H9 (cell line): ENCODE measurements at places on chromosomes 3 and 15. TPM values are rescaled to one million over a fixed set of nuclear protein-coding genes. Genes with fewer than 3 reads are reported as not detected.
A peak's percentile ranks its signal among the peaks of the same experiment; 100 is the strongest.

GRCh38 chr15:48759921-48760320 lies 50.9 kb downstream of the CEP152 start:
- DNase-seq, result no peak
- H3K36me3 ChIP-seq, result peaks cover 11% of the 10 kb centered on the region
- no peak overlapping the region for H3K27ac ChIP-seq
- no peak overlapping the region for H3K4me3 ChIP-seq

DNA sequence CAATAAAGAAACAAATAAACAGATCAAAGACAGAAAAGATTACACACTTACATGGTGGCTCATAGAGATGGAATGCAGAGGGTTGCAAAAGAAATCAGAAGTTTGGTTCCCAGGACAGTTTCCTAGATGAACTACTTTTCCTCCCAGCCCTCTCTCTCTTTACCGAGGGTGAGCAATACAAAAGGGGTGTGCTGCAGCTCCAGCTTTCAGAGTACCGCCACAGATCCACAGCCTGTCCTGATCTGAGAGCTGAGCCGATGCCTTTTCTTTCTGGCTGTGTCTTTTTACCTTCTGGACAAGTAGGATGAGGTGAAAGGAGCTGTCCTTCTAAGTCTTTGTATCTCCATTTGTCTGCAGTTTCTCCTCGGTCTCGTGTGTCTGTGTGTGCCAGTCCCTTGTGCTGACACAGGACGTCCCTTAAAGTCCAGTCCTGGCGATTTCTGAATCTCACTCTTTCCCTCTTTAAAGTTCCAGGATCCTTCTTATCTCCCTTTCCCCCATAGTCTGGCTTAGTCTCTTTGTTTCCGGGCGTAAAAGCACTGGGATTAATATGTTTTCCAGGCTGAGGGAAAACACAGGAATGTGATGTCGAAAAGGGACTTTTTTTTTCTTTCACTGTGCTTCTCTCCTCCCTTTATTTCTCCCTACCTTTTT lies 540 bp downstream of the CCDC80 start:
- no peaks in the 10 kb centered on the region for H3K36me3 ChIP-seq
- no peak overlapping the region for H3K27ac ChIP-seq
- no peak for DNase-seq

DNA sequence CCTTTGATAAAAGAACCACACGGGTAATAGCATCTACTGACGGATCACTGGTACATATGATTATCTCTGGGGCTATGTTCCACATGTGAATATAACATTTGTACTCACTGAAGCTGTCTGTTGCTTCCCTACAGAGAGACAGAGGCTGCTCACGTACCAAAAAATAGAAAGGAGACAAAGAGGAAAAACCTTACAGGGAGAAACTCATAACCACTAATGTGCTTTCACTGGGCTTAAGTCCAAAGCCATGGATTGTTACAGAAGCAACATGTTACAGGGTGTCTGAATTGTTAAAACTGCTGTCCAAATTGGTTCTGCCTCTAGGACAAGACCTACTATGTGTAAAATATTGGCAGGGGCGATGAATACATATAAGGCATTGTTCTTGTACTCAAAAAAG lies 311.9 kb downstream of the FOXP1 start:
- H3K4me1 ChIP-seq, result no peaks in the 10 kb centered on the region
- DNase-seq, result no peak
- H3K4me3 ChIP-seq, result no peak overlapping the region
- H3K27me3 ChIP-seq, result no peaks in the 10 kb centered on the region
- H3K27ac ChIP-seq, result no peak overlapping the region
- H3K36me3 ChIP-seq, result peaks cover 6% of the 10 kb centered on the region

DNA sequence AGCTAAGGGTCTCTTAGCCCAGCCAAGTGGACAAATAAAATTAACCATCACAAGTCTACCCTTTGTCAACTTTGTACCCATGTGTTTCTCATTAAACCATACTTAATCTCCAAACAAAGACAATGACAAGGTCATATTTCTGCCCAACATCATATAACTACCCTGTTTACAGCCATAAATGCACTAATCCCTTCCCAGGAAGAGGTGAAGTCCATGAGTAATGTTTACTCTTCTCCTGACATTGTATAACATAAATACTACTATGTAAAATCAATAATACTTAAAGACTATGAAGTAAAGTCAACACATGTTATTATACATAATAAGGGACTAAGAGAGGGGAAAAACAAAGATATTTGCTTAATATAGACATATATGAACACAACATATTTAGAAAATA lies 38.5 kb upstream of the FAN1 start:
- H3K4me3 ChIP-seq, result no peak overlapping the region
- H3K27me3 ChIP-seq, result no peaks in the 10 kb centered on the region
- H3K36me3 ChIP-seq, result no peaks in the 10 kb centered on the region
- H3K4me1 ChIP-seq, result no peaks in the 10 kb centered on the region

GRCh38 chr3:51343918-51344687 lies 41.0 kb upstream of the MANF start:
- DNase-seq, result peak; percentile 12
- peaks cover 22% of the 10 kb centered on the region for H3K36me3 ChIP-seq
- peaks cover 11% of the 10 kb centered on the region; the same call in 1 of the 2 replicates for H3K4me1 ChIP-seq

GRCh38 chr3:187185759-187186158 lies 11.5 kb upstream of the RTP1 start:
- peak overlapping the region; percentile 51 for H3K4me3 ChIP-seq
- H3K27ac ChIP-seq, result peak overlapping the region; percentile 96
- DNase-seq, result peak; percentile 92
- H3K36me3 ChIP-seq, result peaks cover 8% of the 10 kb centered on the region
- no peaks in the 10 kb centered on the region for H3K27me3 ChIP-seq
- peaks cover 20% of the 10 kb centered on the region for H3K4me1 ChIP-seq

DNA sequence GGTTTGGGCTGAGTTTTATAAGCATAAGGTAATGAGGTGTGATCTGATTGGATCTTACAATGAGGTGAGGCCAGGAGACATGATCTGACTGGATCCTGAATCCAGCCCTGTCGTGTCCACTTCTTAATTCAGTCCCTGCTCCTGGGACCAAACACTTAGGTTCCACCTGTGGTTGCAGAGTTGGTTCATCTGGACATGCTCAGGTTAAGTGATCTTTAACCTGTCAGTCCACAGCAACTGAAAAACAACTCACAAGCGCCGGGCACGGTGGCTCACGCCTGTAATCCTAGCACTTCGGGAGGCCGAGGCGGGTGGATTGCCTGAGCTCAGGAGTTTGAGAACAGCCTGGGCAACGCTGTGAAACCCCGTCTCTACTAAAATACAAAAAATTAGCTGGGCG lies 679.3 kb upstream of the ALCAM start:
- no peak for DNase-seq
- no peak overlapping the region for H3K27ac ChIP-seq
- H3K27me3 ChIP-seq, result no peaks in the 10 kb centered on the region
- H3K4me3 ChIP-seq, result no peak overlapping the region

- peaks cover 7% of the 10 kb centered on the region; the same call in 1 of the 2 replicates for H3K4me1 ChIP-seq
- DNase-seq, result no peak
- no peak overlapping the region for H3K27ac ChIP-seq
- no peaks in the 10 kb centered on the region; the same call in 1 of the 2 replicates for H3K36me3 ChIP-seq
These were observed 56.5 kb downstream of the RAB7A start for GRCh38 chr3:128782282-128783146.

GRCh38 chr15:68435966-68436365 lies 4.0 kb upstream of the ITGA11 start:
- H3K36me3 ChIP-seq, result no peaks in the 10 kb centered on the region
- peak; percentile 8 for DNase-seq
- no peak overlapping the region for H3K4me3 ChIP-seq
- H3K4me1 ChIP-seq, result no peaks in the 10 kb centered on the region
- H3K27ac ChIP-seq, result no peak overlapping the region
- peaks cover 19% of the 10 kb centered on the region; the same call in 1 of the 2 replicates for H3K27me3 ChIP-seq

DNA sequence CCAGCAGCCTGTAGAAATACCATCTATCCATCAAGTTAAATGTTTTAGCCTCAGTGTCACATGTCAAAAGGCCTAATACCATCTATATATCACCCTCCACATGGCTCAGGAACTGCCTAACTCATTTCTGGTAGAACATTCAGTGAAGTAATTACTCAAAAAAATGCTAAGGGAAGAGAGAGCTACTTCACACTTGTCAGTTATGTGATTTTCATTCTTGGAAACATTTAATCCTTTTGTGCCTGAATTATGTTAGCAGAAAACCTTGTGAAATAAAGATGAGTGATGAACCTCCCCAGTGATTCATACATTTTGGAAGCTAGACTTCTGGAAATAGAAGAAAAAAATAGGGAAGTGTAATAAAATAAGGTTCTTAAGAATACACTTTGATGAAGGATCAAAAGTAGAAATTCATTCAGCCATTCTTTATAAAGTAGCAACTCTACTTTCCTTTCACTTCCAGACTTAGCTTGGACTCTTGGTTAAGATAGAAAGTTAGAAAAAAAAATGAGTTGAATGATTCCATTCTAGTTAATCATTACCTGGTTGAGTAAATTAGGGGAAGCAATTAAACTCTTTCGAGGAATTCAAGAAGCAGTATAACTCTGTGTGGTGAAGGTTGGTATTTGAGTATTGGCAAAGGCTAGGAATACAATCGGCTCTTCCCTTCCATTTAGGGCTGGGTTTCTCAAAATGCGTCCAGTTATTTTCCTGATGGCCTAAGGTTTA lies 3.6 kb downstream of the OTOL1 start:
- no peaks in the 10 kb centered on the region for H3K27me3 ChIP-seq
- no peaks in the 10 kb centered on the region for H3K36me3 ChIP-seq
- no peak overlapping the region for H3K4me3 ChIP-seq
- H3K27ac ChIP-seq, result no peak overlapping the region

GRCh38 chr3:55364421-55364820 lies 122.7 kb downstream of the WNT5A start:
- DNase-seq, result no peak
- H3K4me3 ChIP-seq, result no peak overlapping the region

GRCh38 chr15:42730135-42730534 lies 6.8 kb downstream of the CDAN1 start:
- H3K4me3 ChIP-seq, result no peak overlapping the region
- H3K4me1 ChIP-seq, result no peaks in the 10 kb centered on the region
- H3K27ac ChIP-seq, result no peak overlapping the region
- peaks cover 34% of the 10 kb centered on the region for H3K36me3 ChIP-seq

DNA sequence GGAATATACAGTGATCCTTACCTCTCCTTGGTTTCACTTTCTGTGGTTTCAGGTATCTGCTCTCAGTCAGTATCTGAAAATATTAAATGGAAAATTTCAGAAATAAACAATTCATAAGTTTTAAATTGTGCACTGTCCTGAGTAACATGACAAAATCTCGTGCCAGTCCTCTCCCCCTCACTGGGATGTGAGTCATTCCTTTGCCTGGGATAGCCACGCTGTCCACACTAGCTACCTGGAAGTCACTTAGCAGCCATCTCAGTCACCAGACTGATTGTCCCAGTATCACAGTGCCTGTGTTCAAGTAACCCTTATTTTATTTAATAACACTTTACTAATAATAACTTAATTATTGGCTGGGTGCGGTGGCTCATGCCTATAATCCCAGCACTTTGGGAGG lies 15.3 kb upstream of the KLHL25 start:
- no peaks in the 10 kb centered on the region for H3K27me3 ChIP-seq
- H3K4me3 ChIP-seq, result no peak overlapping the region
- no peak overlapping the region for H3K27ac ChIP-seq
- no peak for DNase-seq

DNA sequence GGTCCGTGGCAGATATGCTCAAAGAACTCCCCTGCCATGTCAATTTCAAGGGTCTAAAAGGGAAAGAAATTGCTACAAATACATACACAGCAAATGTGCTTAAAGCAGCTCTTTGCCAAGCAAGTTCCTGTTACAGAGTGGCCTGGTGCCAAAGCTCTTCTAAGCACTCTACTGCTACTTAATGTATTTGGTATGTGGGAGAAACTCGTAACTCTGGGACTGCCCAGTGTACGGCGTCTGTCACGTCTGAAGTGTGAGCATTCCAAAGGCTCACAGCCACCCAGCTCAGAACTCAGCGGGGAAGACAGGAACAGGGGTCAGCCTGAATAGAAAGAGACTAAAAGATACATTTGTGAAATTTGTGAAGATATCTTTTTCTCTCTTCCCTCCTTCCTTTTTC lies 54.6 kb downstream of the RBMS3 start:
- no peaks in the 10 kb centered on the region for H3K27me3 ChIP-seq
- H3K36me3 ChIP-seq, result no peaks in the 10 kb centered on the region

DNA sequence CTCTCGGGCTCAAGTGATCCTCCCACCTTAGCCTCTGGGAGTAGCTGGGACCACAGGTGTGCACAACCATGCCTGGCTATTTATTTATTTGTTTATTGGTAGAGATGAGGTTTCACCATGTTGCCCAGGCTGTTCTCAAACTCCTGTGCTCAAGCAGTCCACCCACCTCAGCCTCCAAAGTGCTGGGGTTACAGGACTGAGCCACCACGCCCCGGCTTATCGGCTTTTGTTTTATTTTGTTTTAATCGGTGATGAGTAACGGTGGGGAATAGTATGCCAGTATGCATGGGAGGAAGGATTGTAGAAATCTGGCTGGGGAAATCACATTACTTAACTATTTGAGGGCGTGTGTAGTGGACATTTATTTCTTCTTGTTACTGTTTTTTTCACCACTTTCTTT lies 451.0 kb upstream of the GOLIM4 start:
- no peaks in the 10 kb centered on the region for H3K27me3 ChIP-seq
- no peak overlapping the region for H3K27ac ChIP-seq
- H3K4me1 ChIP-seq, result peaks cover 6% of the 10 kb centered on the region
- DNase-seq, result no peak
- H3K4me3 ChIP-seq, result no peak overlapping the region
- peaks cover 4% of the 10 kb centered on the region; the same call in 1 of the 2 replicates for H3K36me3 ChIP-seq

DNA sequence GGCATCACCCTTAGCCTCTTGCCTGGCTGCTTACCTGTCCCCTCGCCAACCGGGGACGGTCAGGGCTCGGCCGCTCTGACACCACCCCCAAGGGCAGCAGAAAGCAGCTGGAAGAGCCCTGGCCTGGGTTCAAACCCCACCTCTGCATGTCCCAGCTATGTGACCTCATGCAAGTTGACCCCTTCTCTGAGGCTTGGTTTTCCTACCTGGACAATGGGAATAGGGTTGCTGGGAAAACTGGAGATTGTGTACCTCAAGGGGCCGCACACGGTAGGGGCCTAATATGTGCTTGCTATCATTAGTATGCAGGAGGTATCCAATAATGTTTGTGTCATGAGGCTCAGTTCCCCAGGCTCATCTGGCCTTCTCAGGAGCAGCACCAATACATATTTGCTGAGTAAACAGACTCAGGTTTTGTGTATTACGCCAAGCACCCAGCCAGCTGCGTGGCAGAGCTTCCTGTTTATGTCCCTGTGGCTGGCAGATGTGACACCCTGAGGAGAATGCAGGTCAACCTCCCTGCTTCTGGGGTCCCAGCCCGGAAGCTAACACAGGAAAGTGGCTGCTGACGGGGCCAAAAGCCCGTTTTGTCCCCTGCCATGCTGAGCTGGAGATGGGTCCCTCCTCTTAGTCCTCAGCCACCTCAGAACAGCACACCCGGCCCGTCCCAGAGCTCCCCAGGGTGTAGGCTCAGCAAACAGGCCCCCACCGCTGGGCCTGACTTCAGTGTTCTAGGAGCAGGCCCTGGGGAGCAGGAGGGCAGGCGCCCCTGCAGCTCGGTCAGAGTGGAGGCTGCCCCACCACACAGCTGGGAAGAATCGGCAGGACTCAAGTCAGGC lies 29.7 kb downstream of the PLXND1 start:
- H3K4me3 ChIP-seq, result no peak overlapping the region
- H3K36me3 ChIP-seq, result no peaks in the 10 kb centered on the region
- H3K4me1 ChIP-seq, result no peaks in the 10 kb centered on the region
- H3K27ac ChIP-seq, result no peak overlapping the region

GRCh38 chr3:1346386-1346785 lies 253.6 kb downstream of the CNTN6 start:
- no peaks in the 10 kb centered on the region for H3K4me1 ChIP-seq
- no peak overlapping the region for H3K27ac ChIP-seq
- DNase-seq, result no peak
- no peaks in the 10 kb centered on the region; the same call in 1 of the 2 replicates for H3K36me3 ChIP-seq

SUSD5 gene
- total RNA-seq, result 4.5 and 4.9 TPM in 2 replicates

SLC30A4 gene
- 0.02 TPM in 1 of 2 replicates, not detected in the other for total RNA-seq

PCOLCE2 gene
- total RNA-seq, result 6.8 and 9.2 TPM in 2 replicates

AADACL2 gene
- total RNA-seq, result not detected in 2 replicates

DAPK2 gene
- 3.5 and 4.6 TPM in 2 replicates for total RNA-seq

FAM81A gene
- 1.0 and 1.7 TPM in 2 replicates for total RNA-seq

SPG21 gene
- 64.2 and 66.6 TPM in 2 replicates for total RNA-seq
